ENCODE measurements at places on chromosomes 7 and 10. TPM values are rescaled to one million over a fixed set of nuclear protein-coding genes. Genes with fewer than 3 reads are reported as not detected.

GRCh38 chr10:96416643-96417042, 57.8 kb upstream of the OPALIN start:
- no peak for DNase-seq

GRCh38 chr7:134968110-134968509, 18.2 kb upstream of the AGBL3 start:
- no peak for DNase-seq

DNA sequence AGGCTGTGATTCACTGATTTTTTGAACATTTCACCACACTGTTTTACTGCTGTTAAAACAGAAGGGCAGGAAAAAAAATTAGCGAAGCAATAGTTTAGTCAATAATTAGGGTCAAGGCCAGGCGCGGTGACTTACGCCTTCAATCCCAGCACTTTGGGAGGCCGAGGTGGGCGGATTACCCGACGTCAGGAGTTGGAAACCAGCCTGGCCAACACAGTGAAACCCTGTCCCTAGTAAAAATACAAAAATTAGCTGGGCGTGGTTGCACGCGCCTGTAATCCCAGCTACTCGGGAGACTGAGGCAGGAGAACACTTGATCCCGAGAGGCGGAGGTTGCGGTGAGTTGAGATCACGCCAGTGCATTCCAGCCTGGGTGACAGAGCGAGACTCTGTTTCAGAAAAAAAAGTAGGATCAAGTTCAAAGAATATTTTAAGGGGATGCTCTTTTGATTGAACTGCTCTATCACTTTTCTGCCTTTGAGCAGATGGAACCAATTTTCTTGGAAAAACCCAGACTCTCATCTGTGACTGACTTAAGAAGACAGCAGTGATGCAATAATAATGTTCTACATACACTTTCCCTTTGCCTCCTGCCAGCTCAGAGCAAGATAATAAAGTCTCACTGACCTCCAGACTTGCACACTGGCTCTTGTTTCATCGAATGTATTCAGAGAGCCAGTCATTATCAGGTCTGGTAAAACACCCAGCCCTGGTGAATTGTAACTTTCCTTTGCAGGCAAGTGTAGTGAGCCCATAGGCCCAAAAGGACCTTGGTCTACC, 1.6 kb upstream of the PPA1 start:
- DNase-seq = no peak

DNA sequence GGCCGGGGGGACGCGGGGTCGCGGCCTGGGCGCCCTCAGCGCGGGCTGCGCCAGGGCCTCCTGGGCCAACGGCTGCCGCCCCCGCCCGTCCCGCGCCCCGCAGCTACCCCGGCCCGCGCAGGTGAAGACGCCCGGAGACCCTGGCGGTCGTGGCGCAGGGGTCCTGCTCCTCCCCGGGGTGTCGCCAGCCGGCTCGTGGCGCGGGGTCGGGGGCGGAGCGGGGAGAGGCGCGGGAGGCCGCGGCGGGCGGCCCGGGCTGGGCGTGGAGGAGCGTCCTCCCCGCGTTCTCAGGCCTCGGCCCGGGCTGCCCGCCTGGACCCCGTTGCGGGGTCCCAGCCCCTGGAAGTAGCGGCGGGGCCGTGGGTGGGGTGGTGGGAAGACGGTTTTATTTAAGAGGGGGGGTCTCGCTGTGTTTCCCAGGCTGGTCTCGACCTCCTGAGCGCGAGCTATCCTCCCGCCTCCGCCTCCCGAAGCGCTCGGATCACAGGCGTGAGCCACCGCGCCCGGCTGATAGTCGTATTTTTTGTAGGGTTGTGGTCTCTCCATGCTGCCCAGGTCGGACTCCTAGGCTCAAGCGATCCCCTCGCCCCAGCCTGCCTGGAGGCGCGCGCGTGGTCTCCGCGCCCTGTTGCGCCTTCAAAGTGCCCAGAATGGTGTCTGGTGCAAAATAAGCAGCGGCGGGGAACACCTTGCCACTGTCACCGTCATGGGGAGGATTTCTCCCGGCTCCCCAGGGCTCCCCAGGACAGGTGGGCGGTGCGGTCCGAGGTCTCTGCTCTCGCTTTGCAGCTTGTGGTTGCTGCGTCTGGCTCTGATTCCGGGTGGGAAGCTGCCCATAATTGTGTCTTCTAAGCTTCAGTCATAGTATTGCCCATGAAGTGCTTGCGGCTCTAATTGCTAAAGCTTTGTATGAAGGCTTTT, 15.3 kb upstream of the SUN1 start:
- DNase-seq = peak; percentile 50

- no peak for DNase-seq
These were observed 35.8 kb upstream of the NPSR1 start for GRCh38 chr7:34622182-34622581.

DNA sequence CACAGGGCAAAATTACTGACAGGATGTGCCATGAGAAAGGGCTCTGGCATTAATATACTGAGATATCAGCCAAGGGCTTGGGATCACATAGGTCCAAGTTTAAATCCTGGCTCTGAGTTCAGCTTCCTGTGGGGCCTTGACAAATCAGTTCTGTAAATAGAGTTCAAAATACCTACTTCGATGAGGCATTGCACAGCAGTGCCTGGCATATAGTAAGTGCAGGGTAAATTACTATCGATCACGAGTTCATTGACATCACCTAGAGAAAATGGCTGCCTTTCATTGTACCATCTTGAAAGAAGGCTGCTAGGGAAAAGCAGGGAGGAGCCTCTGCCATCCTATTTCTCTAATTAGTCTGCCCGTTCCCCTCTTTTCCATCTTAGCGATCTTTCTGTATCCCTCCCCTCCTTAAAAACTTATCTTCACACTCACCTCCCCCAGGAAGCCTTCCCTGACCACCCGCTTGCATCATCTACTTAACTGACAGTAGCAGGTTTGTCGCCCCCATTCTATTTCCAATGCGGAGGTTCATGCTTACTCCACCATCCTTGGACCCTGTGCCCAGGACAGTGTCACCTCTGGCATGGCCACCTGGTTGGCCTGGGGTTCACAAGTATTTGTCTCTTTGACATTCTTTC, 124.5 kb downstream of the C10orf105 start:
- no peak for DNase-seq

DNA sequence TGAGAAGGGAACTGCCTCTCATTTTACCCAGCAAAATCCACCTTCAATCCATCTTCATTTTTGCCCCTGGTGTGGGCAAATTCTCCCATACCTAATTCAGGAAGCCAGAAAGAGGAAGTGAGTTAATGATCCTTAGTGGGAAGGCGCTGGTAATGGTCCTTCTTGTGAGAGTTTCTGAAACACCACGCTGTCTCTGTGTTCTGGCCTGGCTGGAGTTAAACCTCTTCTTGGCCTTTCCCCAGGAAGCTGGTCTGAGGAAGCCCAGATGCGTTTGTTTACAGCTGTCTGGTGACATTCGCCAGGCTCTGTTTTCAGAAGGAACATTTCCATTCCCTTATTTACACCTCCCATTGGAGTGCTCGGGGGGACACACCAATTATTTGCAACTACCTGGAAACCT, 24.3 kb downstream of the HTRA1 start:
- DNase-seq = no peak

DNA sequence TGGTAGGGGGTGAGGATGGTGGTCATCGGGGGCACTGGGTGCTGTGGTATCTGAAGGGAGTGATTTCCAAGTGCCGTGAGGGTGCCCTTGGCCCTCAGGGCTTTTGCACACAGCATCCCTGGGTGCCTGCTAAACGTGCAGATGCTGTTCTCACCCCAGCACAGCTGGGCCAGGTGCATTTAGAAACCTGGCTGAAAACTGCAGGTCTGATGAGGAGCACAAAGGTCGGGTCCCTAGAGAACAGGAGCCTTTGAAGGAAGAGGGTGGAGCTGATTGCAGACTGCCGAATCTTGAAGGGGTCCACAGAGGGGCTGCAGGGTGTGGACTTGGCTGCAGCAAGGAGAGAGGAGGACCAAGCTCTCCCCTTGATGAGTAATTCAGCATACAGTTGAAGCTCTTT, 32.0 kb downstream of the ZMIZ1 start:
- DNase-seq = no peak

DNA sequence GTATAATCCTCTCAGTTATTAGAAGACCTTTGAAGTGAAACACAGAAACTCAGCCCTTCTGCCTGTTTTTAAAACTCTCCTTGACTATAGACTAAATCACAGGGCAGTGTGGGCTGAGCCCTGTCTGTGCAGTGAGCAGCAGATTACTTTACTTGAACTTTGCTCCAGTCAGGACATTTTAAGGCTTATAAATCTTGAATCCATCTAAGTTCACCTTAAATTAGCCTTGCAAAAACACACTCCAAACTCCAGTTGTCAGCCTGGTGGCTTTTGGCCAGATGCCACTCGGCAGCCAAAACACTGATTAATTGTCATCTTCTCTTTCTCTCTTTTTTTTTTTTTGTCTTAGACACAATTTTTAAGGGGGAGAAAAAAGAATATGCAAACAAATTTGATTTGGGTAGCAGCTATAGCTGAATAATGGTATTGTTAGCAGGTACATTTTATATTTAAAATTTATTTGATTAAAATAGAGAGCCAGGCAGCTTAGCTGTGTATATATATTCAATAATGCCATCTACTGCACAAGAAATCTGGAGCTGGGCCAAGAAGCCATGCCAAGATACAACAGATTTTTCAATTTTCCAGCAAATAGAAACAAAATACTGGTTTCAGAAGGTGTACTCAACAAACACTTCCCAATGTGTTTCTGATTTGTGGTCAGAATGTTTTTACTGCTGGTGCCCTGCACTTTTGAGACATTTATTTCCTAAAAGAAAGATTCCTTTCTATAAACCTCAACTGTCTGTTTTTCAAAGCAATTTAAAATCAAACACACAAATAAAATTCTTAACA, 247.7 kb downstream of the TFEC start:
- DNase-seq = no peak

DNA sequence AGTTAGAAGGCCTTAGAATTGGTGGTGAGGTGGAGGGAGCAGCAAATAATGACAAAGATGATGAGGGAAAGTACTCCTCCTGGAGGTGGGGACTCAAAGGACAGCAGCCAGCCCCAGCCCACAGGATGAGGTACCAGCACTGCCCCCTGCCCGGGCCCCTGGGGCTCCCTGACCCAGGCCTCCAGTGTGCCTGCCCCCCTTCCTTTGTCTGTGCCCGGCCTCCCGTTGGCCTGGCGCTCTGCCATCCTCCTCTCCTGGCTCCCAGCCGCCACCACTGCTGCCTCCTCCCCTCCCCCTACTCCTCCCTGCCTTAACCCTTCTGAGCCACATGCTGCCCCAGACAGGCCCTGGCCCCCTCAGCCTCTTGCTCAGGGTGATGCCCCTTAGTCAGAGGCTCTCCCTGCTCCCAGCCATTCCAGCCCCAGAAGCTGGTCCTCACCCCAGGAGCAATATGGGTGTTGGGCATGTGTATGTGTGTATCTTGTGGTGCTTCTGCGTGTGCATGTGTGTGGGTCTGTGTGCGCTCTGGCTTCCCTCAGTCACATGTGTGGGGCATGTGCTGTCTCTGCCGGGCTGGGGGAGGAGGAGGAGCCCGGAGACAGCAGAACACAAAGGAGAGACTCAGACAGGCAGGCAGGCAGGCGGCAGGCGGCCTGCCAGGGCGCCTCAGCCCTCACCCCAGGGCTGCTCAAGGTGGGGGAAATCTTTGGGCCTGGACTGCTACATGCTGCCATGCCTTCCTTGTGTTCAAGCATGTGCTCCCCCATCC, 2.6 kb downstream of the LDB1 start:
- DNase-seq = peak; percentile 86

DNA sequence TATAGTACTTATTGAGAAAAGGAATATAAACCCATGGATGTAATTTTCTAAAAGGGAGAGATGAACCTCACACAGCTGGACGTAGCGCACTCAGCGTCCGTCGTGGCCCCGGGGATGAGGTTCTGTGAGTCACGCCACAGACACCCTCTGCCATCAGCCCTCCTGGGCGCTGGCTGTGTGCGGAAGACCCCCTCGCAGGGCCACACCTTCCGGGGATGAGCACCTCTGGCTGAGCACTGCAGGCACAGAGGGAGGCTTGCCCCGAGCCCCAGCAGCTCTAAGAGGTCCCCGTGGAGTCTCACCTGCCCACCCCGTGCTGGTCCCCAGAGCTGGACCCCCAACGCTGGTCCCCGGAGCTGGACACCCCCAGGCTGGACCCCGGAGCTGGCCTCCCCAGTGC, 215.8 kb downstream of the PTPRN2 start:
- no peak for DNase-seq

DNA sequence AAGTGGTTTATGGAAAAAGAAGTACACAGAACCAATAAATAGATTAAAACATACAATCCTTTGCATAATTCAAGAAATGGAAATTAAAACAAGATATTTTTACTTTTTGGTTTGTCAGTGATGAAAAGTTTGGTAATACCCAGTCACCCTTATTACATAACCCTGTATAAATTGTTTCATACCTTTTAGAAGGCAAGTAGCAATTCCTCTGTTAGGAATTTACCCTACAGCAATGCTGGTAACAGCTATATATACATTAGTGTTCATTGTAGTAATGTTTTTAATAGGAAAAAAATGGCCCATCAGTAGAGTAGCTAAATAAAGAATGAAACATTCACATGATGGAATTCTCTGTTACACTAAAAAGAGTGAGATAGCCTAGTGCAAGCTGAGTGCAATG, 42.7 kb downstream of the PTPN12 start:
- DNase-seq = no peak

- no peak for DNase-seq
These were observed 3.1 kb upstream of the SFRP5 start for GRCh38 chr10:97774811-97775294.

GRCh38 chr10:132537684-132538001, at the start of gene INPP5A:
Gene INPP5A, plus strand, starts transcription at chr10:132537787. Its CDS starts 310 bp downstream, at chr10:132538097.
- no peak for DNase-seq

- peak; percentile 77 for DNase-seq
These were observed 675 bp upstream of the SCD start for GRCh38 chr10:100346351-100346764.

DNA sequence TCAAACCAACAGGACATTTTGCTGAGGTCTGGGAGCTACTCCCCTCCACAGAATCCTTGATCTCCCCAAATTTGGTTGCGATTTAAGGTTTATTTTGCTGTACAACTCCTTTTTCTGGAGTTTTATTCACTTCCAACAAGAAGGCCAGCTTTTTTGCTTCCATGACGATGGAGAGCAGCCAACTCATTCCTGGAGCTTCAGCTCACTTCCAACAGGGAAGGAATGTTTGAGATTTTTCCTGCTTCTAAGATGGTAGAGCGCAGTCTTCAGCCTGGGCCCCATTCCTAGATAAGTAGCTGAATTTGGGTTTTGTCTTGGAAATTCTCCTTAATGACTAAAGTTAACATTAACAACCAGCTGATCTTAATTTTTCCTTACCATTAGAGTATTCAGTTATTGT, 30.9 kb upstream of the CREB3L2 start:
- no peak for DNase-seq

- peak; percentile 79 for DNase-seq
These were observed 98.5 kb upstream of the INSIG1 start for GRCh38 chr7:155198901-155199845.

DNA sequence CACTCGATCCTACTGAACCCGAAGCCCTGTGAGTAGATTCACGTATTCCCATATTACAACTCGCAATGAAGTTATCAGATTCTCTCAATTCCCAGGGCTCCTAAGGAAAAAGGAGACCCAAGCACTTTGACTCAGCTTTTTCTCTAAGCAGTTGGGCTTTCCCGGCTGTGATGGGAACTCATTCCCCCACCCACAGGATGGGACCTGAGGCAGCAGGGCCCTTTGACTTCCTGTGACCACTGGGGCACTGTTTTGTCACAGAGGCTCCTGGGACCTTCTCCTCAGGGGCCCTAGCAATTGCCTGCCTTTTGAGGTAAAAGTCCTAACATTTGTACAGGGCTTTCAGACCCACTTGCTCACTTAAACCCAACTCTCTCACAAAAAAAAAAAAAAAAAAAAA, 122.8 kb upstream of the PDLIM1 start:
- no peak for DNase-seq

Gene AGAP9
- total RNA-seq = 2.6 TPM

Gene PTF1A
- total RNA-seq = not detected

Gene DKK1
- total RNA-seq = 44.7 TPM

Gene AKR1E2
- not detected for total RNA-seq
